ENCODE measurements at places on chromosomes 4 and X.
A peak's percentile ranks its signal among the peaks of the same experiment; 100 is the strongest.

GRCh38 chr4:71784569-71785197 is 804 bp upstream of the GC start:
- DNase-seq, result no peak

DNA sequence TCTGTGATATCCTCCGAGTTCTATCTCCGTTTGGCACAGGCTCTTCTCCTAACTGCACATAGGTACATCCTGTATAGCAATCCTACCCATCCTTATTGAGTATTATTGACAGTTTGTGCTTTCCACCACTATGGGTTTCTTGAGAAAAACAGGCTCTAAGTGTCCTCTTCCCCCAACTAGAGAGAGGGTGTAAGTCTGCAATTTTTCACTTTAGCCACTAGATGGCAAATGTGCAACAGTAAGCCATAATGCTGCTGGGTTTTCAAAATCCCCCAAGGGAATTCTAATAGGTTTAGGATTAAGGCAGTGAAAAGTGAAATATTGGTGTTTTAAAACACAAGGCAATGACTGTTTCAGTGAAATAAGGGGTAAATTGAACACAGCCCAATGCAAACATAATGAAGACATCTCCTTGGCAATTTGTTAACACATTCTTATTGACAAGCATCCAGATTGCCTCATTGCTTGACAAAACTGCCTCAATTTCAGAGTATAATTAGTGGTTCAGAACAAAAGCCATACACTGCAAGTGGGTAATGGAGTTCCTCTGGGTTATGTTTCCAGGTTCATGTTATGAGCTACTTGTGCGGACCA is 239.0 kb upstream of the HTR2C start:
- peak; percentile 46 for DNase-seq

GRCh38 chr4:69830192-69830559 is 29.8 kb downstream of the SULT1E1 start:
- no peak for DNase-seq

DNA sequence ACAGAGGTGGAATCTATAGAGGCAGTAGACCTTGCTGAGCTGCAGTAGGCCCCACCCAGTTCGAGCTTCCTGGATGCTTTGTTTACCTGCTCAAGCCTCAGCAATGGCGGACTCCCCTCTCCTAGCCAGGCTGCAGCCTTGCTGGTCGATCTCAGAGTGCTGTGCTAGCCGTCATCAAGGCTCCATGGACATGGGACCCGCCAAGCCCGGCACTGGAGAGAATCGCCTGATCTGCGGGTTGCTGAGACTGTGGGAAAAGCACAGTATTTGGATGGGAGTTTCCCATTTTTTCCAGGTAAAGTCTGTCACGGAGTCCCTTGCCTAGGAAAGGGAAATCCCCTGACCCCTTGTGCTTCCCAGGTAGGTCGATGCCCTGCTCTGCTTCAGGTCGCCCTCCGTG is 124.8 kb upstream of the KLF8 start:
- DNase-seq, result no peak

DNA sequence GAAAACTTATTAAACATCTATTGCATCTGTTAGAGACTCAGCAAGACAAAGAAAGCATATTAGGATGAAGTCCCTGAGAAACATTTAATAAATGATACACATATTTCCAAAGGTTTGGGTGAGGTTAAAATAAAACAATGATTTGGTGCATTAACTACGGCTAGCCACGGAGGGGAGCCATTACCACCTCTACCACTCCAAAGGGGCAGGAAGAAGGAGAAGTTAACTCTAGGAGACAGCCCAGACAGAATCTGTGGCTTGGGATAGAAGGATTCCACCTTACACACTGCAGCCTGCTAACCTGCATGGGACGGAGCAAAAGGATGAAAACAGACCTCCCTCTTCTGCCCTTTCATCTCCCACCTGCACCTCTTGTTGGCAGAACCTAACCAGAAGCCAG is 189.1 kb upstream of the C1QTNF7 start:
- peak; percentile 39 for DNase-seq

Data from HAP-1 (cell line).